Activated CD4-positive, alpha-beta T cell treated with anti-CD3 and anti-CD28 coated beads, Interleukin-2, amount 50 U/mL, for 48 hours (primary cell): ENCODE measurements at places on chromosomes 5 and 9.

DNA sequence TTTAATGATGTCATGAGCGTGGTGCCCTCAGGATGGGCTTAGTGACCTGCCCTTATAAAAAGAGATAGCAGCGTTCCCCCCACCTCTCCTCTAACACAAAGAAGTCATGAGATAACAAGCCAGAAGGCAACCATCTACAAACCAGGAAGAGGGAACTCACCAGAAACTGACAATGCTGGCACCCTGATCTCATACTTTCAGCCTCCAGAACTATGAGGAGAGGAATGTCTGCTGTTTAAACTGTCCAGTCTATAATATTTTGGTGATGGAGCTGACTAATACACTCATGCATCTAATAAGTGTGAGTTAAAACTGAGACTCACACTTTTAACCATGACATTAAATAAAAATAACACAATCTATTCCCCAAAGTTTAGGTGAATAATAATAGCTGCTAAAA is 156.1 kb upstream of the SPEF2 start:
- no peak for DNase-seq

DNA sequence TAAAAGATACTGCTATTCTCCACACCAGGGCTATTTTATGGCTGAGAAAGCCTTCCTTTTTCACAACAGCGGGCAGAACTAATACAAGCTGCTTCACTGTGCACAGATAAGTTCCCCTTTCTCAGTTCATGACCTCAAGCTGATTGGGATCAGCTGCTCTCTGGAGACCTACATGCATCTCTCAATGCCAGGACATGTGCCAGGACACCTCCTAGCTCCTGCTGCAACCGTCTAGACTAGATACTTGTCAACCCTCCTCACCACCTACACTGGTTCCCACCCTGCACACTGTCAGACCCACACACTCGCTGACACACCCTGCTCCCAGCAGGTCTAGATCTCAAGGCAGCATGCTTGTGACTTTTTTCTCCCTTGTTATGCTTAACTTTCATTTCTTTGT is 39.8 kb downstream of the STARD4 start:
- no peak for DNase-seq

DNA sequence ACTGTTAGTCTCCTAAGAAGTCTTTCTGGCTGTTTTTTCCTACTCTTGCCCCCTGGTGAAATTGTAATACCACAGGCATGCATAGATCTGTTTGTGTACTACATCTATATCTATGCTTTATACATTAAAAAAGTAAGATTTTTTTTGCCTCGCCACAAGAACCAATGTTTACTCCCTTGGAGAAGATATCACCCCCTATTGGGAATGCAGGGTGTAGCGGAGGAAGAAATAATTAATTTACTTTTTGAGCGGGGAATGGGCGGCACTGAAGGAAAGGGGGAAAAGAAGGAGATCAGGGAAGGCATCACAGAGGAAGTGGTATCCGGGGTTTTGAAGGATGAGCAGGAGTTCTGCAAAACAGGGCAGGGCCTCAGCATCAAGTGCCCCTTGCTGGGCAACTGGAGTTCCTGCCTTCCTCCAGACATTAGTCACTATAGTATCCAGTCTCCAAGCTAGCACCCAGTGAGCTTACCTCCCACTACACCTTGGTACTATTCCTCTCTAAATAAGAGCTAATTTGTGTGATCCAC is 134.9 kb downstream of the GABBR2 start:
- DNase-seq = no peak

DNA sequence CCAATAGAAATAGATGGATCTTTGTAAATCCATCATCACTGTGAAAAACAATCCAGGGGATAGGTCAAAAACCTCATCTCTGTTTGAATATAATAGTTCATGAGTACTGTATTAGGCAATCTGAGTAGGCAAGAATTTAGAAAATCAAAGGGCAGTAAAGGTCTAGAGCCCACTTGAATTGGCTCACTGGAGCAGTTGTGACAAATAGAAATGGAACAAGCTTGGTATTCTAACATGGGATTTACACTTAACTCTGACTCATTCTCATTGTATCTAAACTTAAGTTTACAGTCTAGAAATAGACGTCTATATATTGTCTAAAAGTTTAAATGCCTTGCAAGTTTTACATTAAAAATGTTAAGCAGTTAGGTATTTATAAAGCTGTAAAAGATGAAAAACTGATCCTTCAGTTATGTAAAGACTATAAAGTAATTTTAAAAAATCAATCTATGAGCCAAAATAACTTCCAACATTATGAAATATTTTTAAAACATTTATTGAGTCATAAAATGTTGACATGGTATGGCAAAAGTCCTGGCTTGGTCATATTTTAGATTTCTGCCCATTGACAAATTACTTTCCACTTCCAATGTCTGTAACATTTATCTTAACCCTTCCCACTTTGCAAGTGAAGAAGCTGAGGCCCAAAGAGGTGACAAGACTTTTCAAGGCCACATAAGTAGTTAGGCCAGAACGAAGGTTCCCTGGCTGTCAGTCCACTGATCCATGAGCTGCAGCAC is 203.7 kb upstream of the NREP start:
- no peak for DNase-seq

- no peak for DNase-seq
Measured at GRCh38 chr5:1467341-1468246, 22.4 kb upstream of the SLC6A3 start.

GRCh38 chr5:100832252-100833230 is 70.5 kb downstream of the ST8SIA4 start:
- DNase-seq = no peak

DNA sequence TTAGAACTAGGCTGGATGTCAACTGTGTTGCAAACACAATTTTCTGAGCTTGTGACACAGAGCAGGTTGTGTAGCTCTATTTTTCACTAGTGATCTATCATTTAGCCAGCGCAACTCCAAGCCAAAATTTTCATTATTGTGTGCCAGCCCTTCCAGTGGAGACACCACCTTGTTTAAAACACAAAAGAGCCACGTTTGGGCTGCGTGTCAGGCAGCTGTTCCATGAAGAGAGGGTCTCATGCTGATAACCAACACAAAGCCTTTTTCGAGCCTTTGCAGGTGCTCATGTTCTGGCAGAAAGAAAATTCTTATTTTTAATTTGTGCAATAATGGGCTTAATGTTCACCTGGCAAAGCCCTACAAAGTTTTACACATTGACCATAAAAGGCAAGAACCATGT is 237.6 kb upstream of the RGMB start:
- no peak for DNase-seq

DNA sequence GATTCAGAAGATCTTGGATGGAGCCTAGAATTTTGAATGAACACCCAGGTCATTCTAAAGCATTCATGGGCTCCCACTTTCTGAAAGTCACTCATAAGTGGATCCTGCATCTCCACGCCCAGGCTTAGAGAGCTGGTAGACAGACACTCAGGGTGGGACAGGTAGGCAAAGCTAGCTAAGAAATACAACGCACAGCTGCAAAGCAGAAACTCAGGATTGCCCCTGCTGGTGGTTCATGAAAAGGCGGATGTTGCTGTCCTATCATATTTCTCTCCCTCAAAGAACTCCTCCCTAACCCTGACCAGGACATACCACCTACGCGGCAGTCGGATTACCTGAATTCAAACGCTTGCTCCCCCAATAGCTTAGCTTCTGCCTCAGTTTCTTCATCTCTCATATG is 226.5 kb downstream of the GLIS3 start:
- DNase-seq = no peak

- no peak for DNase-seq
Measured at GRCh38 chr9:34001951-34002350, 46.7 kb downstream of the UBAP2 start.

DNA sequence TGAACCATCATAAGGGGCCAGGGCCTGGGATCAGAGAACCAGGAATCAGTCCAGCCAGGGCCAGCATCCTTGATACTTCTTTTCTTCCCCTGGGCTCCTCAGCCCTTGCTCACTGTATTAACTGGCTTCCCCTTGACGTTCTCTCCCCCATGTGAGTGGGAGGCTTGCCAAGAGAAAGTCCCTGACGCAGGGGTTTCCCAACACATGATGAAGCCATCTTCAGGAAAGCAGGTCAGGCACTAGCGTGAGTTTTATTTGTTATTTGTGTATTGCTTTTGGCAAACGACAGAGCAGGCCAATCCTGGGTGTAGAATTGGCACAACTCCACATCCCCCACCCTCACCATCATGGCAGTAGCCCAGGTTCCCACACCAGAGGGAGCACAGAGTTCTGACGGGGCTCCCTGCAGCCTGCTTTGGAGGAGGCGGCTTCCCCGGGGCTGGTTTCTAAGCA is 165.5 kb upstream of the NFIL3 start:
- no peak for DNase-seq

GRCh38 chr9:69817202-69817601 is 3.4 kb upstream of the CFAP95 start:
- no peak for DNase-seq

- DNase-seq = no peak
Measured at GRCh38 chr5:773517-774264, 10.8 kb downstream of the ZDHHC11B start.

GRCh38 chr5:151222054-151222789 is 1.7 kb downstream of the CCDC69 start:
- no peak for DNase-seq

DNA sequence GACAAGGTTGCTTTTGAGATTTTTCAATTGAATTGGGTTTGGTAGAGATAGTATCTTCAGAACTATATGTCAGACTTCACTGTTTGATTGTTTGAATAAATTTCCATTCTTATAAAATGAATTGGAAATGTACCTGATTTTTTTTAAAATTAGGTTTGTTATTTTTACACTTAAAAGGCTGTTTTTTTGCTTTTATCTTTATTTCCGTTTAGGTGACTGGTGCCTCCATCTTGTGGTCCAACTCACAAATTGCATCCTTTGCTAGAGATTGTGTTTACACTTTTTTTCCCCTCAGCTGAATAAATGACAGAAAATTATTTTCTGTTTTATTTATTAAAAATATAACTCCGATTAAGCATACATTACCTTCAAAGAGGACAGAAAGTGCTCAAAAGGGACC is 15.6 kb downstream of the NDUFAF2 start:
- DNase-seq = no peak

GRCh38 chr5:133382661-133383579 is 229.4 kb downstream of the FSTL4 start:
- no peak for DNase-seq

DNA sequence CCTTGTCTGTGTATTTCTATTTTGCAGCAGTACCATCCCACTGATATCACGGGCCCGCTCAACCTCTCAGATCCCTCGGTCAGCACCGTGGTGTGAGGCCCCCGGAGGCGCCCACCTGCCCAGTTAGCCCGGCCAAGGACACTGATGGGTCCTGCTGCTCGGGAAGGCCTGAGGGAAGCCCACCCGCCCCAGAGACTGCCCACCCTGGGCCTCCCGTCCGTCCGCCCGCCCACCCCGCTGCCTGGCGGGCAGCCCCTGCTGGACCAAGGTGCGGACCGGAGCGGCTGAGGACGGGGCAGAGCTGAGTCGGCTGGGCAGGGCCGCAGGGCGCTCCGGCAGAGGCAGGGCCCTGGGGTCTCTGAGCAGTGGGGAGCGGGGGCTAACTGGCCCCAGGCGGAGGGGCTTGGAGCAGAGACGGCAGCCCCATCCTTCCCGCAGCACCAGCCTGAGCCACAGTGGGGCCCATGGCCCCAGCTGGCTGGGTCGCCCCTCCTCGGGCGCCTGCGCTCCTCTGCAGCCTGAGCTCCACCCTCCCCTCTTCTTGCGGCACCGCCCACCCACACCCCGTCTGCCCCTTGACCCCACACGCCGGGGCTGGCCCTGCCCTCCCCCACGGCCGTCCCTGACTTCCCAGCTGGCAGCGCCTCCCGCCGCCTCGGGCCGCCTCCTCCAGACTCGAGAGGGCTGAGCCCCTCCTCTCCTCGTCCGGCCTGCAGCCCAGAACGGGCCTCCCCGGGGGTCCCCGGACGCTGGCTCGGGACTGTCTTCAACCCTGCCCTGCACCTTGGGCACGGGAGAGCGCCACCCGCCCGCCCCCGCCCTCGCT is 1.9 kb downstream of the LRRC26 start:
- DNase-seq = no peak

- no peak for DNase-seq
Measured at GRCh38 chr5:2833556-2833955, 82.1 kb upstream of the IRX2 start.

GRCh38 chr5:143619040-143619439 is 192.9 kb upstream of the HMHB1 start:
- DNase-seq = no peak

DNA sequence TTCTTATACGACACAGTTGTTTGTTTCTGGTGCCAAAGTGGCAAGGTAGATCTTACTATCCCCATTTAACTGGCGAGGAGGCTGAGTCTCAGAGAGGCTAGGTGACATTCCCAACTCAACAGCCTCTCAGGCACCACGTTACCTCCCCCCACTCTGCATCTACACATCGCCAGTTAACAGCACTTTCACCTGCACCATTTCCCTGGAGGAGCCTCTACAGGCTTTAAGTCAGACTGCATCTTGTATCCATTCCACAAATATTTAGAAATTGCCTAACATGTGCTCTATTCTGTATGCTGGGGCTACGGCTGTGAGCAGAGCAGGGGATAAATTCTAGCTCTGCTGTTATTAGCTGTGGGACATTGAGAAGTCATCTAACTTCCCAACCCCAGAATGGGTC is 168.6 kb downstream of the INSYN2B start:
- no peak for DNase-seq

DNA sequence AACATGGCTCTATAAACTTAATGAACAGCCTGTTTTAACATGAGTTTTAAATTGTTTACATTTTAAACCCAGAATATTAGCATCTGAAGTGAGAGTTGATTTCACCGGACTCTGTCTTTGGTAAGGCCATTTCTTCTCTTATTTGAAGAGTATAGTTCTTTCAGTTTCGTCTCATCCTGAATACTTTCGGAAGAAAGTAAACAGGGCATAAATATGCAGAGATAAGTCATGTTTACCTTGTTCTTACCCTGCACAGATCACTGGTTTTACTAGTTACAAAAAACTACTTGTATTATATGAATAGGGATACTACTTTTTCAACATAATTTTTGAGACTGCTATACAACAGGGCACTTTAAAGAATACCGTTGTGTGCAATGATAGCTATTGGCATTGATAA is 656.3 kb upstream of the ZNF608 start:
- DNase-seq = no peak

GRCh38 chr5:5784101-5784500 is 361.6 kb downstream of the ICE1 start:
- DNase-seq = no peak

GRCh38 chr5:107977550-107978071 is 306.9 kb upstream of the EFNA5 start:
- DNase-seq = no peak

GRCh38 chr9:9045572-9045971 is 1246.0 kb upstream of the DMAC1 start:
- DNase-seq = no peak
